ENCODE measurements at places on chromosomes 4 and X.

DNA sequence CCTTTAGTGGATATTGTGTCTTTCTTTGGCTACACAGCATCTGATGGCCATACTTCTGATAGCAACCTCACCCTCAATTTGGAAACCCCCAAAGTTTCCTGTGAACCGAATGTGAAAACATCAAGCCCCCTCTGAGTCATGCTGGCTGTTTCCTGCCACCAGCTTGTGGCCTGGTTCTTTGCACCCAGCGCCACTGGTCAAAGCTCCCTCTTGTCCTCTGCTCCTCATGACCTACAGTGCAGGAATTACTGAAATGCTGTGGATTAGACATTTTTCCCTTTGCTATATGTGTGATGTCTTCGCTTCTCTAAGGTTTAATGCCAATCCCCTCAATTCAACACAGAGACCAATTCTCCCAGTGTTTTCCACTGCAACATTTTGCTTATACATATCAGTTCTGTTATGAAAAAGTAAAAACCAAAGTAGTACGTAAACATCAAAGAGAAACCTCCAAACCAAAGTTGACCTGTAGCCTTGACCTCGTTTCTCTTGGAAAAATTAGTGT, 224.0 kb upstream of the TENM3 start:
- no peak for DNase-seq

- no peak for DNase-seq
Measured at GRCh38 chr4:151519728-151520415, 110.9 kb downstream of the FHIP1A start.

DNA sequence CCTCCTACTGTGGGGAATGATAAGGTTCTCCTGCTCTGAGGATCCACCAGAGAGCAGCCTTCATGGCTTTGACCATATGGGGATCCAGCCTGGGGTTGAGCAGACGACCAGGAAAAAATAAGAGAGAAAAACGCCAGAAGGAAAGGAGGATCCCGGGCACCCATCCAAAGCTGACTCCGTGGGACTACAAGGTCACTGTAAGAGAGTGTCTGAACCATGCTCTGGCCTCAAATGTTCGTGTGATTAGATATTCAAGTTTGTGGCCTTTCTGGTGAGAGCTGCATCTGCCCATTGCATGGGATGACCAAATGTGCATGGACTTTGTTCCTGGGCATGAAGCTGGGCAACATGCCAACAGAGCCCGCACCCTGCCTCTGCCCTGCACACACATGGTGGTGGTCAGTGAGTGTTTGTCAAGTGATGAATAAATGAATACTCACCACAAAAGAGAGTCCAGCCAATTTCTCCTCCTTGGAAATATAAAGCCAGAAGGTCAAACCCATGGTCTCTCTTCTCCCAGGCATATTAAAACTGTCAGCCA, 346.0 kb upstream of the GATB start:
- DNase-seq = no peak

GRCh38 chr4:158168606-158169005, 4.2 kb downstream of the GASK1B start:
- DNase-seq = no peak

- DNase-seq = no peak
Measured at GRCh38 chrX:124018023-124018422, 56.5 kb downstream of the STAG2 start.

DNA sequence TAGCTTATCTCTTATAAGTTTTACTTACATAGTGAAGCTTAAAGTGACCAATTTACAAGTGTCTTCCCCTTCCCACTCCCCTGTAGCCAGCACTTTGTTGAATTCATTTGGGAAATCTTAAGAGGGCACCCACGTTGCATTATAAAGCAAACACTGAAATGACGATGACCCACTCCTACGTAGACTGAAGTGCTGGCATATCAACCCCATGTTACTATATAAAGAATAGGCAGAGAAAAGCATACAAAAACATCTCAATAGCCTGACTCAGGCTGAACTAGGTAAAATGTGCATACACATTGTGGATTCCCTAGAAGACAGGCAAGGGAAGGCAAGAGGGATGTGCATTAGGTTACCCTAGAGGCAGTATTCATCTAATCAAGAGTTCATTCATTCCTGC, 313.4 kb downstream of the TENM3 start:
- no peak for DNase-seq

DNA sequence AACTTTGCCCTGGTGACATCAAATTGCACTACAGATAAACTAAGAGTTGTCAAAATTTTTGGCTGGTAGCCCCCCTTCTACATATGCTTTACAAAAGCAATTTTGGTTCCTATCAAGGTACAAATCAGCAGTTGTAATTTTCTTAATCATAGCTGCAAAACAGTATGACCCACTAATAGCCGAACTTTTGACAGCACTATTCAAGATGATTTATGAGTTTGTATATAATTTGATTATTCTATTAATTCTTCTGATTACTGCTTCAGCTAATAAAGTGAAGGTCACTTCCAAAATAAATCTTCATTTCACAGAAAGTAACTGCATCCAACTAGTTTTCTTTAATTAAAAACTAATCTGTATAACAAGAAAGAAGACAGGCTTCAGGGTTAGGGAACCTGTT, 119.6 kb downstream of the CHM start:
- no peak for DNase-seq

- no peak for DNase-seq
Measured at GRCh38 chrX:7218321-7219152, 70.6 kb upstream of the PUDP start.

- DNase-seq = no peak
Measured at GRCh38 chr4:26003056-26003455, 89.0 kb downstream of the SMIM20 start.

DNA sequence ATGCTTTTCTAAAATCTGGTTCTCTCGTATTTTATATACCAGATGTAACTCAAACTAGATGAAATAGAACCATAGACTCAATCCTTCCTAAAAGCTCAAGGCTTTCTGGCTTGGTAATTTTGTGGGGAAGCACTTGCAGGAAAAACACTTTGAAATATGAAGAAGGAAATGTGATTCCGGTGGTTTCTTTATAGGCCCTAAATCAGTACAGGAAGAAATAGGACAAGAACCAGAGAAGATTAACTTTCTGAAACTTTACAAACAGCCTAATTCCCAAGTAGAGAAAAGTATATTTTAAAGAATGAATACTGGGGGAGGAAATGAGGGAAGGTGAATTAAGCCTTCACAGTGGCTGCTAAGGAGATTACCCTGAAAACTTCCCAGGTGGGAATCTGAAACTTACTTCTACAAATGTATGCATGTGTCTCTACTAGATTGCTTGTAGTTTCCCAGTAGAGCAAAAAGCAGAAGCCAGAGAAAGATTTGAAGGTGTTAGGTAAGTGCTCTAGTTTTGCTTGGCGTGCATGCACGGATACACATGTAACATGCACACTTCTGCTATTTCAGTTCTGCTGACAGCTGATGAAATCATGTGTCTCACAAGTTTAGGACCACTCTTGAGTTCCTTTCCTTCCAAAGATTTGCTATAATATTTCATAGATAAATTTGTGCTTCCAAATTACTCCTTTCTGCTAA, 92.1 kb downstream of the AFF1 start:
- DNase-seq = no peak

DNA sequence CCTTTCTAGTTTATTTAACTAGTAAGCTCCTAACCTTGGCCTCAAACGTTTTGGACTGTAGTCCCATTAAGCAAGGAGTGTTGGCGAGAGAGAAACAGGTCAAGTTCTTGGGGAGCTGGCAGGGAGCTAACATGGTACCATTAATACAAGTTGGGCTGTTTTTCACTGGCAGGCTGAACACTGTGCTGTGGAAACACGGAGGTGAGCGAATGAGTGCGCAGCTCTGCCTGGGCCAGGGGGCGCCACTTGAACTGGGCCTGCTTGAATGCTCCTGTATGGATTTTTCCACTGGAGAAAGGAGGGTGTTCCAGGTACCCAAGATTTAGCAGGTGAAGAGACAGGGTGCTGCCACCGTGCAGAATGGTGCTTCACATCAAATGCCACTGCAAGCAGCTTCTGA, 7.4 kb upstream of the SMS start:
- no peak for DNase-seq

- DNase-seq = no peak
Measured at GRCh38 chr4:139919004-139919403, 235.0 kb downstream of the MAML3 start.

DNA sequence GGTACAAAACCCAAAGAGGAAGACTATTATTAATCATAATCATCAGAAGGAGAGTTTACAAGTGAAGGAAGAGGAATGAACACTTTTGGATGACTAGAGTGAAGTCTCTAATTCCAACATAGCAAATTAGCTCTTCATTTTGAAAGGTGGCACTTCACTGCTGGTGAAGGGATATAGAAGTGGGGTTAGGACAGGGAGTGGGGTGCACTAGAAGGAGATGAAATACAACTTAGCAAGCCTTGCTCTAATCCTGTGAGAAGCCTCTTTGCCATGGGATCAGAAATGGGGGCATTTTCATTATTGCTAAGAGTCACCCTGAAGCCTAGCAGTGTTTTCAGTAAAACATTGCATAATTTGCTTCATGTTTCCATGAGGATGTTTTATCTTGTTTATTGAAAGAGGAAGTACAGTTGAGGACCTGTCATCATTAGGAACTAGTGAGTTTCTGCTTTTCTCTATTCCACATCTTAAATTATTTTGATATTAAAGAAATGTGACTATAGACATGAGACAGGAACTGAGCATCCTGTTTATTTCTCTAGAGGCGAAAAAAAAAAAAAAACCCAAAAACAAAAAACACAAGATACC, 9.3 kb upstream of the GRPR start:
- no peak for DNase-seq

DNA sequence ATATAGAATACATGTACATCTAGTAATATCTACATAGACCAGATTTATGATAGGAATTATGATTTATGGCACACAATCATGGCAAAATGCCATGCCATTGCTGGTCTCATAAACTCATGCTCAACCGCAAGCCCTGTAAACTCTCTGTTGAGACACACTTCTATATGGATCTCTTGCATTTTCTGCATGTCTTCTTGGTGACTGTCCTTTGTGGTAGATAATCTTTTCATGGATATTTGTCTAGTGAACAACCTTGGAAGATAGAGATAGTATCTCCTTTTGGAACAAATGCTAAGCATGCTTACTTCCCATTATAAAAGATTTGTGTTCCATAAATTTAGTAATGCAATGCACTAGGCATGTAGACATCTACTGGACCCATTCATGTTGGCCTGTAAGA, 328.0 kb downstream of the NAF1 start:
- DNase-seq = no peak

DNA sequence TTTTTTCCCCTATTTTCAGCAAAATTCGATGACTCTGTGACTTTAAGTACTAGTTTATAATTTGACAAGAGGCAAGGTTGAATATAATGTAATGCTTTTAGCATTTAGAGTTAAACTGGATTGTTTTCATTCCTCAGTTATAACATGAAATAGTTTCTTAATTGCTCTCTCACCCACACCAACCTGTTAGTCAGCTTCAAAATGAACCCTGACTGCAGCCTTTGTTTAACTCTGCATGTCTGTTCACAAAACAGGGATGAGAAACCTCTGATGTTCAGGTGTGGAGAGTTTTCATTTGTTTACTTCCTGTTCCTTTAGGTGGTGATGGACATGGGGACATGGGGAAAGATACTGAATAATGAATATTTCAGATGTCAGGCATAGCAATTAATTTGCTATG, 49.9 kb upstream of the MND1 start:
- no peak for DNase-seq

GRCh38 chrX:40579900-40580536, 752 bp upstream of the ATP6AP2 start:
- no peak for DNase-seq

DNA sequence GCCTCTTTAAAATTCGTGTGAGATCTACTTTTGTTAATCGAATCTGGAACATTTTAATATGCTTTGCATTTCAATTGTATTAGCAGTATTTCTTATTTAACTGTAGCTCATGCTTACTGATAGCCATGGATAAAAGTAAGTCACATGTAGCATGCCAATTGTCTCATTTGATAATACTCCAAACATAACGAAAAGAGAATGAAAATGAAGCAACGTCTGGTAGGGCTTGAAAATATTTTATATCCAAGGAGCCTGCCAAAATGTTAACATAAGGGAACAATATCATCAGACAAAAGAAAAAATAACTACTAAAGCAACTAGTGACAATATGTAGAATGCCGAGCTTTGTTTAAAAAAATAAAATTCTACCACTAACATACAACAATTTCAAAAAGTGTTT, 94.1 kb upstream of the MID1 start:
- no peak for DNase-seq
